ENCODE measurements at places on chromosomes 4 and X.

DNA sequence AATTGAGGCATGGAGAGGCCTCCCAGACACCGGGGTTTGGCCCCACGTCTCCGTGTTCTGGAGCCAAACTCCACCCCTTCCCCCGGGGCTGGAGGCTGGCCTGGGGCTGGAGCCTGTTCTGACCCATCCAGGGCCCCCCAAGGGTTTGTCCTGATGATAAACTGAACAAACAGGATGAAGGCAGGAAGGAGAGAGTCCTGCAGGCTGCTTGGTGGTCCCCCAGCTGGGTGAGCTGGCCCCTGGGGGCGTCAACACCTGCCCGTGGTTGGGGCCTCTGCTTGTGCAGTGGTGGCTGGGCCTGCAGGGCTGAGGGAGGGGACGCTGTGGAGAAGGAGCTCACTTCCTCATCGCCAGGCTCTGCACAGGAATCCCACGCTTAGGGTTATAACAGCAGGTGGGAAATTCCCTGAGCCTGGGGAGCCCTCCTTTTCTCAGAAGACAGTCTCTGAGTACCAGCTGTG lies 2.3 kb downstream of the SH3TC1 start:
- H3K4me1 ChIP-seq = peaks cover 23% of the 10 kb centered on the region
- H3K36me3 ChIP-seq = no peaks in the 10 kb centered on the region
- DNase-seq = no peak
- H3K27ac ChIP-seq = no peak overlapping the region
- H3K4me3 ChIP-seq = no peak overlapping the region

- H3K4me3 ChIP-seq = no peak overlapping the region
- peaks cover 5% of the 10 kb centered on the region for H3K4me1 ChIP-seq
- H3K27ac ChIP-seq = no peak overlapping the region
- H3K36me3 ChIP-seq = no peaks in the 10 kb centered on the region
Observed at GRCh38 chr4:3401436-3402171, 40.2 kb upstream of the HGFAC start.

DNA sequence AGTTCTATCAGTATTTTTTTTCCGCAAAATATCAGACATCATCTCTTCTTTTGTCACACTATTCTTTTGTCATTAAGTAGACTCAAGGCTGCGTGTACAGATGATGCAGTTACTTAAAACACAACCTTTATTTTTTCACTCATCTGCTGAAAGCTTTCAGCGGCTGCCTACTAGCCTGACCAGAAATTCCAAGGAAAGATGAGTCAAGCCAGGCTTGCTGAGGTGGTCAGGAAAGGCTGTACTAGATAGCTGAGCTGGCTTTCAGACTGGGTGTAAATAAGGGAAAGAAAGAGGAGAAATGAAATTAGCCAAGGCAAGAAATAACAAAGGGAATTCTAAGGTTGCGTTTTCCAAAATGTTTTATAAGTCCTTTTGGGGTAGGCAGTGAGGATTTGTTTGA lies 17.9 kb downstream of the STK26 start:
- H3K4me3 ChIP-seq = no peak overlapping the region
- no peak overlapping the region for H3K27ac ChIP-seq
- H3K27me3 ChIP-seq = no peaks in the 10 kb centered on the region
- H3K36me3 ChIP-seq = no peaks in the 10 kb centered on the region
- DNase-seq = peak; percentile 53

- no peak for DNase-seq
- no peaks in the 10 kb centered on the region for H3K36me3 ChIP-seq
- no peaks in the 10 kb centered on the region for H3K27me3 ChIP-seq
- no peak overlapping the region for H3K27ac ChIP-seq
- H3K4me1 ChIP-seq = no peaks in the 10 kb centered on the region
Observed at GRCh38 chr4:140515423-140515822, 8.5 kb upstream of the ELMOD2 start.

- peak overlapping the region; percentile 63 for H3K4me3 ChIP-seq
- H3K36me3 ChIP-seq = no peaks in the 10 kb centered on the region
- no peaks in the 10 kb centered on the region for H3K27me3 ChIP-seq
- H3K27ac ChIP-seq = peak overlapping the region; percentile 36
Observed at GRCh38 chr4:186144198-186144945, 39.9 kb downstream of the FAM149A start.

- H3K27ac ChIP-seq = no peak overlapping the region
- no peak for DNase-seq
- H3K36me3 ChIP-seq = no peaks in the 10 kb centered on the region
- no peak overlapping the region for H3K4me3 ChIP-seq
Observed at GRCh38 chrX:105973387-105973739, 65.2 kb downstream of the SERPINA7 start.

DNA sequence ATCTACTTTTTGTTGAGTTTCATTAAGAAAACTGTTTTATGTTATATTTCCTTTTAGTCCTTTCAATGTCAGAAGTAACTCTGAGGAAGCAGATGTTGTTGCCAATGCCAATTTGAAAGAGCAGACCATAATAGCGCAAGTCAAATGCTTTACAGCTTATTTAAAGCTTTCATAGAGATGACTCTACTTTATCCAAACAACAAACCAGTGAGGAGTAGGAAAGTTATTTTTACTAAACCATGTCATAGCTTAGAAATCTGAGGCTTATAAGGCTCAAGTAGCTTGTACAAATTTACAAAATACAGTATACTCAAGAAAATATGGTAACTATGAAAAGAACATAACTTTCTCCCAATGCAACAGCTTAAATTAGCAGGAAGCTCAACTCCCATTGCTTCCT lies 40.1 kb upstream of the SPOCK3 start:
- no peak overlapping the region for H3K27ac ChIP-seq
- peak; percentile 1 for DNase-seq
- H3K36me3 ChIP-seq = no peaks in the 10 kb centered on the region
- H3K4me3 ChIP-seq = no peak overlapping the region
- no peaks in the 10 kb centered on the region for H3K27me3 ChIP-seq

- DNase-seq = no peak
- no peaks in the 10 kb centered on the region for H3K4me1 ChIP-seq
- H3K4me3 ChIP-seq = no peak overlapping the region
- no peaks in the 10 kb centered on the region for H3K36me3 ChIP-seq
- no peaks in the 10 kb centered on the region for H3K27me3 ChIP-seq
Observed at GRCh38 chr4:89645482-89645881, 191.5 kb downstream of the SNCA start.

DNA sequence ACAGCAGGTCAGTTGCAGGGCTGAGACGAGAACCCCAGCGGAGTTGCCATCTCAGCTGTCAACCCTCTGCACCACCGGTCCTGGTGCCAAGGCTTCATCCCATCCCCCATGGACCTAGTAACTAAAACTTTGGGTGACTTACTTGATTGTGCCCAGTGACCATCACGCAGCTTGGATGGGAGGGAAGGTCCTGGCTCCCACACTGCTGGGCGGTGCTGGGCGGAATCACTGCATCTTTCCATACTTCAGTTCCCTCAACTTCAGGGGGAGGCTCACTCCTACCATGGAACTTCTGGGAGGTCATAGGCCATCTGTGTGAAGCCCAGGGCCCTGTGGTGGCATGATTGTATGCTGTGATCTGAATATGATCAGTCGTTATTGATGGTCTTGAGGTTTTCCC lies 26.2 kb upstream of the JAKMIP1 start:
- H3K4me1 ChIP-seq = no peaks in the 10 kb centered on the region
- H3K4me3 ChIP-seq = no peak overlapping the region
- no peak overlapping the region for H3K27ac ChIP-seq
- no peak for DNase-seq
- H3K27me3 ChIP-seq = no peaks in the 10 kb centered on the region

DNA sequence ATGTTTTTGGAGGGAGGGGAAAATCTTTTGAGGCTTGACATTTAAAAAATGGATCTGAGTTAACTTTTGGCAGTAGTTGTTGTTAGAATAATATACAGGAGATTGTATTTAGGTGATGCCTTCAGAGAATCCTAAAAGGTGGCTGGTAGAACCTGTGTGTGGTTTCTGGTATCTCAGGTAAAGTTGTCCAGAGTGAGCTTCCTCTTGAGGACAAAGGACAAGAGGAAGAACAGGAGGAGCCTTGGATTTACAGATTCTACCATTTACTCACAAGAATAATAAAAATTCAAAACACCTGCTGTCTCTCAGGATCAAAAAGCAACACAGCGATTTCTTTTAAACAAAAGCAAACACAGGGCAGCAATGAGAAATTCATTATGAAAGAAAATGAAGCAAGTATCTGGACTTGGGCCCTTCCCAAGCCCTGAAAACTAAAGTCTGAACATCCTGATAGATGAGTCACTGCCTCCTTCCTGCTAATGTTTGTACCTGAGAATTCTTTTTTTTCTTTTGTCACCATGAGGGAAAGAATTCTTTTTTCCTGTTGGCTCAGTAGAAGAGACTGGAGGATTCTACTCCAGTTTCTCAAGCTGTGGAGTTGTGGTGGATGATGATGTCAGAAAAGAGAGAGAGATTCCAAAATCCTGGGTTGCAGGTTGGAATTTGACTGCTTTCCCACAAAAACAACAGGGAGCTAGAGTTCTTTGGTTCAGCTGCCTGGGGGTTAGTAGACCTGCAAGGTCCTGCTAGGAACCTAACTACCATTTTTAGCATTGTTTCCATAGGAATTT lies 31.5 kb upstream of the RAPGEF2 start:
- H3K27ac ChIP-seq = no peak overlapping the region
- peak; percentile 74 for DNase-seq
- no peaks in the 10 kb centered on the region for H3K27me3 ChIP-seq
- H3K36me3 ChIP-seq = no peaks in the 10 kb centered on the region
- H3K4me3 ChIP-seq = no peak overlapping the region
- H3K4me1 ChIP-seq = peaks cover 7% of the 10 kb centered on the region

DNA sequence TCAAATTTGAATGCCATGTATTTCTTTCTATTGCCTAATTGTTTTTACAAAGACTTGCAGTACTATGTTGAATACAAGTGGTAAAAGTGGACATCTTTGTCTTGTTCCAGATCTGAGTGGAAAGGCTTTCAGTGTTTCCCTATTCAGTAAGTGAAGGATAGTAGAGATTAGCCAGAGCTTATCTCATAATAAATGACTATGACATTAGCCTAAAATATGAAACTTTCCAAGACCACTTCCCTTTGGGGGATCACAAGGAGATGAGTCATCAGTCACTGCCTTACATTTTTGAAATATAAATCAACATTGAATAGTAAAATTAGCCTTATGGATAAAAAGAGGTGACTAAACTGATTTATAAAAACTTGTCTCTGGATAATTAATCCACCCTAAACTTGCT lies 554.1 kb upstream of the MAGEB2 start:
- no peaks in the 10 kb centered on the region for H3K27me3 ChIP-seq
- no peaks in the 10 kb centered on the region for H3K36me3 ChIP-seq
- peak; percentile 83 for DNase-seq
- no peak overlapping the region for H3K4me3 ChIP-seq
- no peaks in the 10 kb centered on the region for H3K4me1 ChIP-seq
- peak overlapping the region; percentile 84 for H3K27ac ChIP-seq

DNA sequence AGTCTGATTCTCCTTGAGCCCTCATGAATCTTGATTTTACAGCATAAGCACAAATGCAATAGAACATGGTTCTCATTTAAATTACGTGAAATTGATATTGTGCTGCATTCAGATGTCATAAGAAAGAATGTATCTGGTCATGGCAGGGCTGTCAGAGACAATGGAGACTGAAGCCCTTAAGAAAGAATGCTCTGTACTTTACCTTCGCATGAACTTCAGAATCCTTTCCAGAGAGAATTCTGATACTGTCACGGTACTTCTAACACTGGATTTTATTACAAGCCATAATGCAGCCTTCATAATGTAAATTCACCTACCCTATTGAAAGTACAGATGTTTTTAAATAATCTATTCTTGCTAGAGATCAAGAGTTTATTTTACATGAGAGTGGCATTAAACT lies 677.9 kb upstream of the ADGRL3 start:
- no peaks in the 10 kb centered on the region for H3K4me1 ChIP-seq
- H3K4me3 ChIP-seq = no peak overlapping the region
- no peaks in the 10 kb centered on the region for H3K27me3 ChIP-seq
- H3K36me3 ChIP-seq = no peaks in the 10 kb centered on the region

DNA sequence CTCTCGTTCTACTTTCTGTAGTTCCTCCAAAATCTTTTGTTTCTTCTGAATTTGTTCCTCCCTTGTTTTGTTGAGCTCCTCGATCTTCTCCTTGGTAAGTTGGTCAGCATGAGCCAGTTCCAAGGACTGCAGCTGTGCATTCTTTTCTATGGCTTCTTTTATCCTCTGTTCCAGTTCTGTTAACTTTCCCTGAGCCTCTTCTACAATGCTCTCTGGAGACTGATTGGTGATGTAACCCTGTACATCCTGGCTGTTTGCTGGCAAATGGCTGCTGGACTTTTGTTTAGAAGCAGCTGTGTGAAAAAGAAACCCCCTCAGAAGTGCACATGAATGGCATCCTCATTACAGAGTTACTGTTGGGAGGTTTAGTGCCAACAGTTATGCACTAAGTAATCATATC lies 70.5 kb upstream of the COX18 start:
- H3K27me3 ChIP-seq = no peaks in the 10 kb centered on the region
- no peak overlapping the region for H3K4me3 ChIP-seq
- H3K4me1 ChIP-seq = no peaks in the 10 kb centered on the region
- H3K27ac ChIP-seq = no peak overlapping the region

DNA sequence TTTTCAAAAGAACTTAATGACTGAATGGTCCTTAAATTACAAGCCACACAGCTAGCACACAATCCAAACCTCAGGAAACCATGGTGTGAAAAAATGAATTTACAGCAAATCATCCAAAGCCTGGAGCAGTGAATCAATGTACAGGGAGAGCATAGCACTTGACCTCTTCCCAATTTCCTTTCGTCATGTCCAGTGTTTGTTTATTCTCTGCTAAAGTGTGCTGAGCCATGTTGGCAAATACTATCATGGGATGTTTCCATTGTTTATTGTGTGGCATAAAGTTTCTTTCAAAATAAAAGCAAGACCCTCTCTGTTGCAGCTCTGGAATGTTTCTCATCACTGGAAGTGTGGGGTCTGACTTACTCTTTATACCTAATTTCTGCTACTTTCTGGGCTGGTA lies 25.4 kb upstream of the FAM47B start:
- H3K4me1 ChIP-seq = no peaks in the 10 kb centered on the region
- DNase-seq = no peak
- H3K27ac ChIP-seq = no peak overlapping the region
- H3K4me3 ChIP-seq = no peak overlapping the region

DNA sequence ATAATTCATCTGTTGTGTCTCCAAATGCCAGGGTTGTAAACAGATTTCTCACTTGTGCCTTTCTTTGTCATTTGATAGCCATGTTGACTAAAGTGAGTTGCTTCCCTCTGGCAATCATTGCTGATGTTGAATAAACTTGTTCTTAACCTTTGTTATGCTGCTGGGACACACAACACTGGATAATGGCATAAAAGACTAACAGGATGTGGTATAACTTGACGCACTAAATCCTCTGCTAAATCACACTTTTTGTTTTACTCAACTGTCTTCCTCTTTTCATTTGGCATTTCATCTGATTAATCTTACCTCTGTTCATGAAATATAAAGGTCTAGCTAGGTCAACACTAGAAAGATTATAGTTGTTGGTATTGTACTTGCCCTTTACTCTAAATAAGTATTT lies 17.6 kb upstream of the CXCL5 start:
- no peak for DNase-seq
- no peaks in the 10 kb centered on the region for H3K27me3 ChIP-seq
- no peaks in the 10 kb centered on the region for H3K4me1 ChIP-seq
- no peaks in the 10 kb centered on the region for H3K36me3 ChIP-seq
- no peak overlapping the region for H3K4me3 ChIP-seq

All from fibroblast of lung (primary cell).